ENCODE measurements at places on chromosomes 3 and 15.

DNA sequence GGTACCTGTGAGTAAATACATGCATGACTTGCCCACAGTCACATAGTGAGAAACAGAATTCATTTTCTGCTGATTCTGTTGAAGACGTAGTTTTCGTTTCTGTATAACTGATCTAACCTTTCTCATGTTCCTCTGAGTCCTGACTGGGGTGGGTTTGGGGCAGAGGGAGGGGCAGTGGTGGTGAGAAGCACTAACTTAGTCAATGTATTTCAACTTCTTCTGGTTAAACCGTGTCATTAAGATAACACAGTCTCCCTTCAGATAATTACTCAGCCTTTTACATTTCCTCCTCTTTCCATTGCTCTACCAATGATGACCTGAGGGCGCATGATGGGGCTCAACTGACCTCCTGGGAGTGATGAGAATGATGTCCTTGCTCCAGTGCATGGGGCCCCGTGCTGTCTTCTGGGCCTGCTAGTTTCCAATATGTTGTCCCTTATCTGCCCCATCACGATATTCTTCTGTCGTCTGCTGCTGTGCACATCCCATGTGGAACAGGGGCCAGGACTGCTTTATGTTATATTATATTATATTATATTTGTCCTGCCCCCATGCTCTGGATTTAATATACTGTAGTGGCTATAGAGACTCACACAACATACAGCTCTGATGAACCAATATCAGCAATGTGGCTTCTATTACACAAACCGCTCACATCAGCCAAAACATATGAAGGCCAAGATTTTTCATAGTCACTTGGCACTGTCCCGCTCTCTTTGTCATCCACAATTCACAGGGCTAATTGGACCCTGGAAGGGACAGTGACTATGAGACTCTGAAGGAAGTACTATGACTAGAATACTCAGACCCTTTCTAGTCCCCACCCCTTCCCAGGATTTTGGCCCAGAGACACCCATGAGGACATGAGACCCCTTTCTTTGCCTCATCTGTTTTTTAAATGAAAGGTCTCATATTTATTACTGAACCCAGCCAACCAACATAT, 407.1 kb upstream of the MCTP2 start:
- H3K36me3 ChIP-seq, result no peaks in the 10 kb centered on the region
- H3K4me3 ChIP-seq, result no peak overlapping the region
- no peak for DNase-seq
- H3K27me3 ChIP-seq, result no peaks in the 10 kb centered on the region

GRCh38 chr3:13644341-13645117, 95.6 kb downstream of the FBLN2 start:
- peaks cover 18% of the 10 kb centered on the region for H3K4me1 ChIP-seq
- no peak overlapping the region for H3K4me3 ChIP-seq
- H3K27ac ChIP-seq, result no peak overlapping the region
- H3K36me3 ChIP-seq, result no peaks in the 10 kb centered on the region

DNA sequence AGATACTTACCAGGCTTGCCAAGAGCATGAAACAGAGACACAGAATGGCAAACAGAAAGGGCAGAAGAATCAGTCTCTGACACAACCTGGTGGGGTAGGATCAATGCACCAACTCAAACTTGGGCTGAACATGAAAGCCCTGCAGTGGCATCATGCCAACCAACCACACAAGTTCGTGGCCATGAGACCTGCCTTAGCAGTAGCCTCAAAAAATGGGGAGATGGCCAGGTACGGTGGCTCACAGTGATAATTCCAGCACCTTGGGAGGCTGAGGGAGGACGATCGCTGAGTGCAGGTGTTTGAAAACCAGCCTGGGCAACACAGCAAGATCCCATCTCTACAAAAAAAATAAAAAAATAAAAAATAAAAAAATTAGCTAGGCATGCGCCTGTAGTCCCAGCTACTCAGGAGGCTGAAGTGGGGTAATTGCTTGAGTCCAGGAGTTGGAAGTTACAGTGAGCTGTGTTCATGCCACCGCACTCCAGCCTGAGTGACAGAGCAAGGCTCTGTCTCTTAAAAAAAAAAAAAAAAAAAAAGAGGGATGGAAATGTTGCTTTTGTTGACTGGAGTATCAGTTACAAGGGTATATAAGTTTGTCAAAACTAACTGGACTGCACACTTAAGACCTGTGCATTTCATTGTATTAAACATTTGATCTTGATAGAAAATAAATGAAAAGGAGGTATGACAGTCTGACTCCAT, 93.4 kb downstream of the XXYLT1 start:
- H3K4me1 ChIP-seq, result peaks cover 17% of the 10 kb centered on the region
- no peaks in the 10 kb centered on the region for H3K27me3 ChIP-seq
- H3K4me3 ChIP-seq, result no peak overlapping the region
- no peak overlapping the region for H3K27ac ChIP-seq

GRCh38 chr3:178964551-178964950, 107.1 kb downstream of the ZMAT3 start:
- no peak for DNase-seq
- H3K4me1 ChIP-seq, result peaks cover 12% of the 10 kb centered on the region
- H3K27ac ChIP-seq, result no peak overlapping the region
- H3K4me3 ChIP-seq, result no peak overlapping the region

GRCh38 chr3:68892297-68892696, 40.0 kb downstream of the TAFA4 start:
- no peak overlapping the region for H3K4me3 ChIP-seq
- no peak for DNase-seq
- H3K4me1 ChIP-seq, result peaks cover 3% of the 10 kb centered on the region

DNA sequence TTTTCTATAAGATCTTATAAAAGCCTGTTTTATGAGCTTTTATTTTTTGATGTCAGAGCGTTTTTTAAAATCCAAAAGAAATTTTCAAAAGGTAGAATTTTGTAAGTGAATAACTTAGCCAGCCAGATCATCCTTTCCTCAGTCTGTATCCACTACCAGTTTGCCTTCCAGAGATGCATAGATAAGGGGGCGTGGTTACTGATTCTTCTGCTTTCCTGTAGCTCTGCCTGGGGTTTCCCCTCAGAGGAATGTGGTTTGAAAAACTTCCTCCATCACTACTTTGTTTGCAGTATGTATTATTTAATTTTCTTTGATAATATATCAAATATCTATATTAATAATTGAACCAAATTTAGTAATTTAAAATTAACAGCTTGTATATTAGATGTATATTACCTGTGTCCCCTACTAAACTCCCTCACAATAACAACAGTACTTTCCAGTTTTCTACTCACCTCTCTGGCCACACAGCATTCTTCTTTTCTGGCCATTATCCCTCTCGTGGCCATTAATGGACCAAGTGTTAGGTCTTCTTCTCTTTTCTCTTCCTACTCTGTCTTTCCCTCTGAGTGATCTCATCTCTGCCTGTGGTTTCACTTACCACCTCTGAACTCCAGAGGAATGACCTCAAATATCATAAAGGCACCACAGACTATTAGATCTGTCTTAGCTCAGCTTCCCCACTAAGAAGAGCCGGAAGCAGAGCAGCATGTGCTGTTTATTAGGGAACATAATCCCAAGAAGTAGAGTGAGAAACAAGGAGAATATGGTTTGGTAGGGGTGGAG, 239.7 kb downstream of the UBE2E2 start:
- peak; percentile 38 for DNase-seq
- H3K4me3 ChIP-seq, result no peak overlapping the region
- peaks cover 2% of the 10 kb centered on the region for H3K36me3 ChIP-seq
- no peaks in the 10 kb centered on the region for H3K27me3 ChIP-seq
- H3K4me1 ChIP-seq, result peaks cover 31% of the 10 kb centered on the region

DNA sequence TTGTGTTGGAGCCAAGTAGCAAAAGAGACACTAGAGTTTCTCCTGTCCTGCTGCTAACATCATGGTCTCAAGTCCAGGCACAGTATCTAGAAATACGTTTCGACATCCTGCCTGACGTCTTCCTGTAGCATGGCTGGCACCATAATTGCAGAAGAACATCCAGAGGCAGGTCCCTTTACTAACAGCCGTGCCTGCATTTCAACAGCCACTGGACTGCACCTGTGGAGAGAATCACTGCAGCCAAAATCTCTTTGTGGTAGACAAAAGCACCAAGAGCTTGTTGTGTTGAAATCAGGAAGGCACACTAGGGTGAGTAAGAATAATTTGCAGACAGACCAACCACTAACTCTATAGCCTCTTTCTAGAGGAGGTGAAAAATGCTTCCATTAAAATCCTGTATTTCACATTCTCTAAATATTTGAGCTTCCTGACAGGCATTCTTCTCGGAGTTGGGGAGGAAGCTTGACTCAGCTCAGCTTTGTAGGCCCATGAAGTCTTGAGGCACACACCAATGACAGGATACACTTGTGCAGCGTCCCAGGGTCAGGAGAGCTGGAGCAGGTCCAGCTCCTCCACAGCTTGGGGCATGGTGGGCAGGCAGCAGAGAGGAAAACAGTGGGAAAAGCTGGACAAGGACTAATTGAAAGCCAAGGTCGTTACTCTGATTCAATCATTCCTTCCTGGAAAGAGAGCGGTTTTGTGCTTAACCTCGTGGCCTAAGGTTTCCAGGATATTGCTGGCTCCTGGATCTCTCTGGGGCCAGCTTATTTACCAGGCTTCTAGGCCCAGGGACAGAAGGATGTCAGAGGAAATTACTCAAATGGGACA, 244.9 kb downstream of the FAM43A start:
- no peaks in the 10 kb centered on the region for H3K36me3 ChIP-seq
- DNase-seq, result no peak
- H3K27me3 ChIP-seq, result peaks cover 11% of the 10 kb centered on the region
- H3K27ac ChIP-seq, result no peak overlapping the region
- H3K4me1 ChIP-seq, result no peaks in the 10 kb centered on the region

DNA sequence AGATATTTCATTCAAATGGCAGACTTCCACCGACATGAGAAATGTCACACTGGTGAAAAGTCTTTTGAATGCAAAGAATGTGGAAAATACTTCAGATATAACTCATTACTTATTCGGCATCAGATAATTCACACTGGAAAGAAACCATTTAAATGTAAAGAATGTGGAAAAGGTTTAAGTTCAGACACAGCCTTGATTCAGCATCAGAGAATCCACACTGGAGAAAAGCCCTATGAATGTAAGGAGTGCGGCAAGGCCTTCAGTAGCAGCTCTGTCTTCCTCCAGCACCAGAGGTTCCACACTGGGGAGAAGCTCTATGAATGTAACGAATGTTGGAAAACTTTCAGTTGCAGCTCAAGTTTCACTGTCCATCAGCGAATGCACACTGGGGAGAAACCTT, 8.6 kb upstream of the ZNF621 start:
- no peak overlapping the region for H3K4me3 ChIP-seq
- H3K4me1 ChIP-seq, result no peaks in the 10 kb centered on the region
- H3K27ac ChIP-seq, result no peak overlapping the region
- DNase-seq, result no peak
- no peaks in the 10 kb centered on the region for H3K27me3 ChIP-seq
- peaks cover 26% of the 10 kb centered on the region for H3K36me3 ChIP-seq

GRCh38 chr3:195770081-195770840, 41.5 kb downstream of the MUC4 start:
- no peaks in the 10 kb centered on the region for H3K27me3 ChIP-seq
- no peak overlapping the region for H3K27ac ChIP-seq
- no peaks in the 10 kb centered on the region for H3K36me3 ChIP-seq
- no peaks in the 10 kb centered on the region for H3K4me1 ChIP-seq
- DNase-seq, result no peak
- no peak overlapping the region for H3K4me3 ChIP-seq

GRCh38 chr3:87732294-87732693, 326.5 kb downstream of the CGGBP1 start:
- no peak overlapping the region for H3K27ac ChIP-seq
- no peaks in the 10 kb centered on the region for H3K36me3 ChIP-seq
- H3K4me1 ChIP-seq, result no peaks in the 10 kb centered on the region

- H3K27ac ChIP-seq, result no peak overlapping the region
- no peak overlapping the region for H3K4me3 ChIP-seq
- DNase-seq, result no peak
- H3K36me3 ChIP-seq, result no peaks in the 10 kb centered on the region
Observed at GRCh38 chr15:93138681-93139250, 49.8 kb upstream of the RGMA start.

GRCh38 chr3:98596541-98597500, 3.4 kb upstream of the CPOX start:
- H3K4me1 ChIP-seq, result peaks cover 38% of the 10 kb centered on the region
- H3K27me3 ChIP-seq, result no peaks in the 10 kb centered on the region
- H3K36me3 ChIP-seq, result peaks cover 6% of the 10 kb centered on the region
- H3K4me3 ChIP-seq, result no peak overlapping the region
- peak; percentile 35 for DNase-seq

DNA sequence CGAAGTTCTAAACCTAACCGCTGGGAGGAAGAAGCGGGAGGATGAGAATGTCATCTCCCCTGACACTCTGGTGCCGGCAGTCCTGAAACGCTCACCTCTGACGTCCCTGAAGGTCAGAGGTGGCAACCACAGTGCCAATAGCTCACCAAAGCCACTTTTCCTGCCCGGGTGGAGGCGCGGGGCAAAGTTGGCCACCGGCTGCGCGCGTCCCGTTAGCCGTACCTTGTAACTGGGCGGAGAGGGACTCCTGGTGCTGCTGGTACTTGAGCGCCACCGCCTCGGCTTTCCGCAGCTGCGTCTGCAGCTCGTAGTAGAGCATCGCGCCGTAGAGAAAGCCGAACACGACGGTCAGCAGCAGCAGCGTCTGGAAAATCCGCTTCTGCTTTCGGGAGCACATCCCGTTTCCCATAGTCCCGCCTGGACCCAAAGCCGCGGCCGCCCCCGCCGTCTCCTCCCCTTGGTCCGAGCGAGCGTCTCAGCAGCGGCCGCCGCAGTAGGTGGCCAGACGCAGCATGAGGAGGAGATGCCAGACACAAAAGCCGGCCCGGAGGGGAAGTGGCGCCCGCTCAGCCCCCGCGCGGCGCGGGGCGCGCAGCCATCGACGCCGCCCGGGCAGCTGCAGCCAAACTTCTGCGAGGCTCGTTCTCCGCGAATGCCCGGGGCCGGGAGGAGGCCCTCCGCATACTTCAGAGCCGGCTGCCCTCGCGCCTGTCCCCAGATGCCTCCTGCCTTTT, 680 bp downstream of the GOLIM4 start:
- no peak overlapping the region for H3K27ac ChIP-seq
- H3K27me3 ChIP-seq, result peaks cover 48% of the 10 kb centered on the region
- peaks cover 14% of the 10 kb centered on the region for H3K4me1 ChIP-seq

DNA sequence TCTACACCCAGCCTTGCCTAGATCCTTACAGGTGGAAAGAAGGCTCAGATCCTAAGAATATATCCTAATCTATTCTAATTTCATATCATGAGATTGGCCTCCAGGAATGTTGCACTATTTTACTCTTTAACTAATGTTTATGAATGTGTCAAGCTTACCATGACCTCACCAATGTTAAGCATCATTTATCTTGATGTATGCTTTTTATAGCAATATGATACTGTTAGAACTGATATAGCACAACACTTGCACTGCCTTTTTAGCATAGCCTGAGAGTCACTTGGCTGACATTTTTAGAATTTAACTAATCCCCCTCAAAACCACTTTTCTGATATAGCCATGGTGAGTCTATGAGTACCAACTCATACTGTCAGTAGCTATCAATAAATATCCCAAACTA, 191.5 kb upstream of the NR2F2 start:
- DNase-seq, result no peak
- no peak overlapping the region for H3K4me3 ChIP-seq
- H3K36me3 ChIP-seq, result no peaks in the 10 kb centered on the region
- no peak overlapping the region for H3K27ac ChIP-seq
- no peaks in the 10 kb centered on the region for H3K4me1 ChIP-seq
- H3K27me3 ChIP-seq, result no peaks in the 10 kb centered on the region

GRCh38 chr15:44670087-44670950, 6.9 kb upstream of the SPG11 start:
- peaks cover 89% of the 10 kb centered on the region for H3K4me1 ChIP-seq
- no peak overlapping the region for H3K4me3 ChIP-seq
- peaks cover 24% of the 10 kb centered on the region for H3K36me3 ChIP-seq
- H3K27ac ChIP-seq, result peak overlapping the region; percentile 52
